ENCODE measurements at places on chromosomes 5 and 9.

- no peak for DNase-seq
Measured at GRCh38 chr5:153223376-153223775, 267.1 kb upstream of the GRIA1 start.

DNA sequence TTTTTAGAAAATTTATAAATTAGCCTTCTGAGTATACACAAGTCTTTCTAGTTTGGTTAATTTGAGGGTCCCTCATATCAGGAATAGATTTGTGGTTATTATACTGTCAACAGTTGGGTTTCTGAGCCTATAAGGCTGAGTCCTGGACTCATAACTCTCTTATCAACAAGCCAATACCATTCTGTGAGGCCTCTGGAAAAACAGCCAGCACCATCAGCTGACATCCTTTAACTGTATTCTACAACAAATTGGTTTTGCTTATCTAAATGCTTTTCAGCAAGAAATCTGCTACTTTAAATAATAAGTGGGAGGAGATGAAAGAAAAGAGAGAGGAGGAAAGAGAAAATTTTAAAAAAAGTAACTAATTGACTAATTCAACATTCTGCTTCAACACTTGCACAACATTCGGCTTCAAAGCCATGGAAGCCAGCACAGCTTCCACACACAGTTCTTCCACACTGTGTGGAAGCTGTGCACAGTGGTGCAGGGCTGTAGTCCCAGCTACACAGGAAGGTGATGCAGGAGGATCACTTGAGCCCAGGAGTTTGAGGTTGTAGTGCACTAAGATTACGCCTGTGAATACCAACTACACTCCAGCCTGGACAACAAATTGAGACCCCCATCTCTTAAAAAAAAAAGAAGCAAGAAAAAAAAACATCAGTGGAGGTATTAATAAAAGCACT is 84.5 kb downstream of the UBAP2 start:
- DNase-seq: no peak

DNA sequence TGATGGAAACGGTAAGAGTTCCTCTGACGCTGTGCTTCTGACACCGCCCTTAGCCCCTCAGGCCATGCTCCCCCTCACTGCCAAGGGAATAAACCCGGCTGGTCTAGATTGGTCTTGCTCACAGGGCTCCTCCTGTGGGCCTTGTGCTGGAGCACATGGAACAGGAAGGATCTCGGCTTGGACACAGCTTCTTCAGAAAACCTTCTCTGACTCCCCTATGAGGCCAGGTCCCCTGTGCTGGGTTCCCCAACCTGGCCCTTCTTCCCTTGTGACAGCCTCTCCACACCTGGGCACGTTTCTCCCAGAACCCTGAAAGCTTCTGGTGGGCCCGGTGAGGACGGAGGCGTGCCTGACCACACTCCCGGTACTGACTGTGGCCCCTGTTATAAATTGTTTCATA is 8.2 kb downstream of the SPATA31E1 start:
- DNase-seq: no peak

DNA sequence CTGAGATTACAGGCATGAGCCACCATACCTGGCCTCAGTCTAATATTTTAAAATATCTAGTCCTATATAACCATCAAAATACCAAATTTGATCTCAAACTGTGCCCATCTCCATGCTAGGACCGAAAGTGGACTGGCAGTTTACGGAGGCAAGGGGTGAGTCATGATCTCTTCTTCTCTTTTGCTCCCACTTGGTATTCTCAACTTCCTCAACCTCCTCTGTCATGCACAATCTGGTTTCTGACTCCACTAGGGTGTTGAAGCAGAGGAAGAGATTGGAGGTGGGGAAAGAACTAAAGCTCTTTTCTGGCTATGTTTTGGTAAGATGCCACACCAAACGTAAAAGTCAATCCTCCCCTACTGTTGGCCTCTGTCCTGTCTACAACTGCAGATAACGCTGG is 55.9 kb upstream of the CEMIP2 start:
- no peak for DNase-seq

- DNase-seq: no peak
Measured at GRCh38 chr5:7970816-7971215, 101.9 kb downstream of the MTRR start.

DNA sequence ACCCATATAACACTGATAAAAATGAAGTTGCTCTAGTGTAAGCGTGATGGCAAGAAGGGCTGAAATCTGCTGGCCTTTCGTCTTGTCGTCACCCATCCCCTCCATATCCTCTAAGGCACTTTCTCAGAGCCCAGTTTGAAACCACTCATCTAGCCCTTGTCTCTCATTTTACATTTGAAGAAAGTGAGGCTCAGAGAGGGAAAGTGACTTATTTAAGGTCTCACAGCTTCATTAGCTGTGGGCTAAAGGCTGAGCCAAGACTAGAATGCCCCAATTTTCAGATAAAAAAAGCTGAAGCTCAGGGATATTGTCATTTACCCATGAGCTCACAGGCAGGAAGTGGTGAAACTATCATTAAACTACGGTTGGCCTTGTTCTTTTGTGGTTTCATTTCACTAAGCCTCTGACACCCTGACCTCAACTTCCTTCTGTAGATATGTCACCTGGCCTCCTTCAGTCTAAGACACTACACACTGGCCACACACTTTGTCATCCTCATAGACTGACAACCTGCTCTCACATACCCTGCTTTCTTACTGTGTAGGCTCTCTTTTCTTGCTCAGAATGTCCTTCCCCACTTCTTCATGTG is 176.7 kb upstream of the DMAC1 start:
- no peak for DNase-seq

DNA sequence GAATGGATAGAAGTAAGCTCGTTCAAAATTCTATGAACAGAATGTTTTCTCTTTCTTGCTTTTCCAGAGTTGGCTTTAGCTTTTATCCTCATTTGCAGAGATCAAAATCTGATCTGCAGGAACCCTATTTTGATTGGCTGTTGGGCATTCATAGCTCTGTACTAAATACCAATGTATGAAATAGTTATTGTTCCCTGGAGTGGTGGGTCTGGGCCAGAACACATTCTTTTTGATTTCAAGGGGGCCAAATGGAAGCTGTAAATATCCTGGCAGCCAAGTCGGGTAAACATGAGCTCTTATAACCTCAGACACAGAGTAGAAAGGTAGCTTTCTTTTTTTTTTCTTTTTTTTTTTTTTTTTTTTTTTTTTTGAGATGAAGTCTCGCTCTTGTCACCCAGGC is 241.5 kb downstream of the PDZD2 start:
- no peak for DNase-seq

DNA sequence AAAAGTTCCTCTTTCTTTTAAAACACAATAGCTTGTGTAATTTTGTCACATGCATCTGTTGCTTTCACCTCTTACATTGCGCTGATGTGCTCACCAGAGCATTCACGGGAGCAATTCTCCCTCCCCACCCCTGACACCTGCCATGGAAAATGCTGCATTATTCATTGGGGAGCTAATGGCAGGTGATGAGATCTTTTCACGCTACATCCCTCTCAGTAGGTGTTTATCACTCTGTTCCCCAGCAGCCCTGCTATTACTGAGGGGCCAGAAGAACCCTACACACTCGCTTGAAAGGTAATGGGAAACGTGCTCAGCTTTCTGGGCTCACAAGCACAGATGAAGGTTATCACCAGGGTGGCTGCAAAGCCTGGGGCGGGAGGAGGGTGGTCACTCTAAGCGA is 398.0 kb downstream of the PSAT1 start:
- no peak for DNase-seq

DNA sequence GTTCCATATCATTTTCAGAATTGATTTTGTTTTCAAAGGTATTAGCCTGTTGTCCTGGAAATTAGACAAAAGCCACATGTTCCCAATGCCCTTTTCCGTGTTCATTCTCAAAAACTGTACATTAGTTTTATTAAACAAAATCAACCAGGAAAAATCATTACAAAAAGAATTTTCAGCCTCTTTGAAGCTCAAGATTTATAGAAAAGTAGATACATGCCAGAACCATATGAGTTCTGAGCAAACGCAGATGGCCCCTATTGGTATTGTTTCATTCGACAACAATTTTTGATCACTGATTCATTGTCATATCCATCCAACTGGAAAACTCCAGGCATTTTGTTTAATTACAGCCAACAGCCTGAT is 148.5 kb upstream of the GRAMD2B start:
- DNase-seq: no peak

DNA sequence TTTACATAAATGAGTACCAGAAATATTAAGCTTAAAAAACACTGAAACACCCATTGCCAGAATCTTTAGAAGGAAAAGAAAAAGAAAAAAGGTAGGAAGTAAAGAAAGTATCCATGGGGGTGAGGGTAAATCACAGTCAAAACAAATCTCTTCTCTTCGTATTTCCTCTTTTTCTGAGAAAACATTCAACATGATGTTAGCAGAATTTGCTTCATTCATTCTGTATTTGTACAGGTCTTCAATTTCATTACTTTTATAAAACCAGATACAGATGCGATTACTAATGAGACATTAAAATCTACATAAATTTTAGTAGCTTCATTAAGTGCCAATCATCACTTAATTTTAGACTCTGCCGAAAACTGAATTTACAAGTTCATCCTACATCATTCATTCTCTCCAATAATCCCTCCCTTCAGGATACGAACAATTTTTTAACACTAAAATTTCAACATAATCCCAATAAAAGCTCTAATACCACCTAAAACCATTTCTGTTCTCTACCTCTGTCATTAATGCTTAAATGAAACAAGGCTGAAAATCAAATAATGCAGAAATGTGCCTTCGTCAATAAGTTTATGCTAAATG is 7.0 kb downstream of the NR3C1 start:
- no peak for DNase-seq

GRCh38 chr5:149418910-149419531 is 39.9 kb upstream of the IL17B start:
- DNase-seq: no peak

DNA sequence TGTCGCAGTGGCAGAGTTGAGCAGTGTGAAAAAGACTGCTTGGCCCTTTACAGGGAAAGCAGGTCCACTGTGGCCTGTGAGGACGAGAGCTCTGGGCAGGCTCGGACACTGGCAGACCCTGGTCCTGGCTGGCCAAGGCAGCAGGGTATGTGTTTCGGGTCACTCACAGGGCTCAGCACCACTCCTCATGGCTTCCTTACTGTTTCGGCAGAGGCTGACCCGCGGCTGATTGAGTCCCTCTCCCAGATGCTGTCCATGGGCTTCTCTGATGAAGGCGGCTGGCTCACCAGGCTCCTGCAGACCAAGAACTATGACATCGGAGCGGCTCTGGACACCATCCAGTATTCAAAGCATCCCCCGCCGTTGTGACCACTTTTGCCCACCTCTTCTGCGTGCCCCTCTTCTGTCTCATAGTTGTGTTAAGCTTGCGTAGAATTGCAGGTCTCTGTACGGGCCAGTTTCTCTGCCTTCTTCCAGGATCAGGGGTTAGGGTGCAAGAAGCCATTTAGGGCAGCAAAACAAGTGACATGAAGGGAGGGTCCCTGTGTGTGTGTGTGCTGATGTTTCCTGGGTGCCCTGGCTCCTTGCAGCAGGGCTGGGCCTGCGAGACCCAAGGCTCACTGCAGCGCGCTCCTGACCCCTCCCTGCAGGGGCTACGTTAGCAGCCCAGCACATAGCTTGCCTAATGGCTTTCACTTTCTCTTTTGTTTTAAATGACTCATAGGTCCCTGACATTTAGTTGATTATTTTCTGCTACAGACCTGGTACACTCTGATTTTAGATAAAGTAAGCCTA is 15.7 kb downstream of the SQSTM1 start:
- no peak for DNase-seq

DNA sequence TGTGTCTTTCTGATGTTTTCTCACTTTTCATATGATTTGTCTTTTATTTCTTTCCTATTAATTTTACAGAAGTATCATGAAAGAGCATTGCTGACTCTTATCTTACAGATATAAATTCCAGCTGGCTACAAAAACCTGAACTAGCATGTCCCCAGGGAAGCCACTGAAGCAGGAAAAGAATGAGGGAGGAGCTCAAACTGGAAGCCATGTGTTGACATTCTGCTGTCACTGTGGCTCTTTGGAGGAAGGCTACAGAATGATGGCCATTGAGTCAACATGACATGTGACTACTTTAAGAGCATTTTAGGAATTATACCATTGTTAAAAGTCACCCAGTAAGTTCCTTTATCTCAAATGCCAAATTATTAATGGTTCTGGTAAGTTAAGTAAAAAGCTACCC is 638.3 kb upstream of the DMAC1 start:
- DNase-seq: no peak

- no peak for DNase-seq
Measured at GRCh38 chr9:35074141-35074540, 1.7 kb upstream of the VCP start.

DNA sequence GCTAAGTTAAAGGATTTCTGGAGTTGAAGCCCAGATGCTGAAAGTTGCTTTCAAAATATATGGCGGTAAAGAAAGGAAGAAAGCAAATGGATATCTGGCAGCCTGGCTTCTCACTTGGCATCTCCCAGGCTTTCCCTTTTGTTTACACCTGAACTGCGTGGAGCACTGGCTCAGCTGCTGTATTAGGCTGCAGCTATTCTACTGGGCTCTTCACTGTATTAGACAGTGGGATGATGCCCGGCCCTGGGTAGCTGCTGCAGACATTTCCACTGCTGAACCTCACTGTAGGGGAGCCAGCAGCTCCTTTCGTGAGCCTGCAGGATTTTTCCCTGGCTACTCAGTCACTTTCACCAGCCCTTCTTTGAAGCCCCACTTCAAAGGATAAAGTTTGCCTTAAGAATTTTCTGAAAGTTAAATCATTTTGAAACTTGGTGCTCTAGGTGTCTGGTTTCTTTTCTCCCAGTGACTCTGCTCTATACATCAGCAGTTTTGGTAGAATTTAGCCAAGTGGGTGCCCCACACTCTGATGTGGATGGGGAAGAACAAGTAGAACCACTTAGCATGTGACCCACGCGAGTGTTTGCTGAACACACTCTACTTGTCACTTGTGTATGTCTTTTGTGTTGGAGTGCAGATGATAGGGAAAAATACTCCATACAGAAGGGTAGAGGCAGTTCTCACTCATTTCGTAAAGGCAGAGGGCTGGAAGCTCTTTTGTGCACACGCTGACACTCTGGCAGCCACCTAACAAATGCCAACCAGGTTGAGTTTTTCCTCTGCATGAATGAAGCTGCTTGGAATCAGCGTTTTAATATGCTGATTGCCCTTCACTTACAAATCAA is 49.9 kb downstream of the C9orf152 start:
- no peak for DNase-seq
